ENCODE measurements at places on chromosomes 7 and 10. TPM values are rescaled to one million over a fixed set of nuclear protein-coding genes. Genes with fewer than 3 reads are reported as not detected.

Gene ASB10
- total RNA-seq, result not detected

Gene FKBP6
- not detected for total RNA-seq

Gene CALN1
- not detected for total RNA-seq

Gene FOXI2
- not detected for total RNA-seq

Gene CPA2
- not detected for total RNA-seq

Gene GPER1
- total RNA-seq, result not detected

Gene TRIM73
- 2.6 TPM for total RNA-seq

Gene DGKI
- total RNA-seq, result 2.7 TPM

Gene CALML3
- not detected for total RNA-seq

Gene ARPC1A
- 41.5 TPM for total RNA-seq

Gene TDRD1
- total RNA-seq, result 0.47 TPM

Gene APBB1IP
- 29.4 TPM for total RNA-seq

Gene ZNF25
- 7.6 TPM for total RNA-seq

Gene GHRHR
- total RNA-seq, result not detected

Gene CDCA7L
- total RNA-seq, result 101 TPM

Gene GATA3
- total RNA-seq, result 4.0 TPM

Gene AKR1C4
- not detected for total RNA-seq

Gene CD36
- not detected for total RNA-seq

Gene ST8SIA6
- total RNA-seq, result not detected

Gene HOXA11
- total RNA-seq, result not detected

Gene MPP7
- 25.4 TPM for total RNA-seq

Gene BAZ1B
- total RNA-seq, result 67.6 TPM

Gene HK1
- 179 TPM for total RNA-seq

Gene ASIC3
- 7.9 TPM for total RNA-seq

Gene CTAGE15
- total RNA-seq, result not detected

Gene ZYX
- 75.1 TPM for total RNA-seq

Gene KCNMA1
- not detected for total RNA-seq

Gene PROSER2
- total RNA-seq, result 0.83 TPM

Measured in activated naive CD4-positive, alpha-beta T cell treated with anti-CD3 and anti-CD28 coated beads for 36 hours (primary cell).